ENCODE measurements at places on chromosomes 1 and 21.

DNA sequence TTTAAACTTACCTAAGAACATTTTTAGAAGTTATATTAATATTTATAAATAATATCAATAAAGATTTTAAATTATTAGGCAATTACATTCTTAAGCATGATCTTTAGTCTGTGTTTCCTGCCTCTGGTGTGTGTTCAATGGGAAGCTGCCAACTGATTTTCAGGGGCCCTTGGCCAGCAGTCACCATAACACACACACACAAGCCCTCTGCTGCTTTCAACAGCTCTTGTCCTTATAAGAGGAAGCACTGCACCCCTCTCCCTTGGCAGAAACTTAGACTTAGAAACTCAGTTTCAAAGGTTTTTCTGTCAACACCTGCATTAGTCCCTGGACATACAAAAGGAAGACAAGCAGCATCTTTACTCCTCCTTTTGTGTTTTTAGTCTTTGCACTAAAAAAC lies 81.4 kb downstream of the VAV3 start:
- DNase-seq, result no peak

GRCh38 chr1:101284021-101284420 lies 47.2 kb downstream of the S1PR1 start:
- DNase-seq, result no peak

GRCh38 chr1:61268546-61269240 lies 186.3 kb downstream of the NFIA start:
- DNase-seq, result no peak

GRCh38 chr1:207345644-207346477 lies 24.4 kb downstream of the CD55 start:
- DNase-seq, result peak; percentile 33

- DNase-seq, result no peak
Observed at GRCh38 chr1:154603317-154603716, 4.7 kb downstream of the ADAR start.

DNA sequence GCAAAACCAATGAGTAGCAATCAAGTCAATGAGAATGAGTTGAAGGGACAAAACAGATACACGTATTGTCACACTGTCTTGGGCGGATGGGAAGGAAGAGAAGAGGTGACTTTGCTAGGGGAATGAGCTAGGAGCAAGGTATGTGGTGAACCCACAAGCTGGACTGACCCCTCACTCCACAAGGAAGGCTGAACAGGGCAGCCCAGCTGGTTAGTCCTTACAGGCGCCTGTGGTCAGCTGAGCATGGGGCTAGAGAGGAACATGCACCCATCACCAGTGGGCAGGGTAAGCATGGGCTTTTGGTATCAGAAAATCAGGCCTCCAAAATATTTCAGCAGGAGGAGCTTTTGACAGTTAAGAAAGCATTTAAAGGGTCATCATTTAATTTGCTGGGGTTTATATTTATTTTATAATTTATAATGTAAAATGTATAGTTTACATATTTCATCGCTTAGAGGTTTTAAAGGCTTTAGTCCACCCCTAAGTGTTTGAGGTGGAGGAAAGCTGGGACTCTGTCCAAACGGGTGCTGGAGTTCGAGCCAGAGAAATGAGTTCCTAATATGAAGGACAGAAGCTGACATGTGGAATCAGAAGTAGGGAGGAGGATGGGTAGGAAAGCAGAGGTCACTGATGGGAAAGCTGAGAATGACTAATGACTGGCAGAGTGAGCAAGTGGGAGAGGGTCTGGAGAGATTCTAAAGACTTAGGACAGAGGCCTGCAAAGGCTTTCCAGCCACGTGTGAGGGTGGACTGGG lies 22.0 kb upstream of the ACBD6 start:
- DNase-seq, result no peak

DNA sequence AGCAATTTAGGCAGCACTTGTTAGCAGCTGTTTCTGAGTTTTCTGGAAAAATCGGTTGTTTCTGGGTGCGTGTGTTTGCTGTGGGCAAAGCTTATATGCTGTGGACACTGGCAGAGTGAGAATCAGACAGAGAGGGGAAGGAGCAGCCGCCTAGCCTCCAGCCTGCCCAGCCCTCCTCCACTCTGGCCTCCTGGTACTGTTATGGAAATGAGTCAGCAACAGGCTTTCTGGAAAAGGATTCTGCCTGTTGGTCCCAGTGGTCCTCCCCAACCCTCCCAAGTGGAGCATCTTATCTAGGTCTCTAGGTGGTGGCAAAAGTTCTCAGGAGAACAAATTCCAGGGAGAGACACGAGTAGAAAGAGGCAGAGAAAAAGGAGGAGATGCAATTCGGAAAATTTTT lies 42.2 kb upstream of the GOLT1A start:
- DNase-seq, result no peak

- DNase-seq, result no peak
Observed at GRCh38 chr1:40723196-40723955, 31.9 kb downstream of the NFYC start.

DNA sequence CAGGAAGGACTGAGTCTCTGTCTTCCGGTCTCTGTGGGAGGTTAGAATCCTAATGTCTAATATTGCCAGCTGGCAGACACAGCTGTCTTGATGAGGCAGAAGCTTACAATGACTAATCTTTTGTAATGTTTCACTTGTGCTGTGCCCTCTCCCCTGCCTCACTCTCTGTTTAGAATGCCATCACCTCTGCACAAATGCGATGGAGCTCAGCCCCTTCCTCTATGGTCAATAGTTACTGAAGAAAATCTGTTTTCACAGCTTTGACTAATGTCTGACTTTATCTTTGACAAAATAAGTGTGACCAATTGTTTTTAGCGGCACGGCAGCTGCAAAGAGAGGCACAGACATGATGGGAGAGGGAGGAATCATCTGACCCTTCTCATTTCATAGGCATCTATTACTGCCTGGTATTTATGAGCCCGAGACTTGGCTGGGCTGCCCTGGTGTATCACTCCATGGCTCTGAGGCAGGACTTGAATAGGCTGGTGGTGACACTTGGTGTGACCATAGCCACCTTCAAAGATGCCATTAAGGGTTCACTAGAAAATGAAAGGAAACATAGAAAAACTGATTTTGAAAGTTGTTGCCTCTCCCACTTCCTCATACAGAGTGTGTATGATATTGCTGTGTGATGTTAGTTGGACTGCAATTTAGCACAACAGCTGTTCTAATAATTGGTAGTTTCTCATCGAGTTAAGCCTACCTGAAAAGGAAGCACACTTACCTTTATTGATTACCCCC lies 163.2 kb upstream of the NBPF11 start:
- DNase-seq, result no peak

DNA sequence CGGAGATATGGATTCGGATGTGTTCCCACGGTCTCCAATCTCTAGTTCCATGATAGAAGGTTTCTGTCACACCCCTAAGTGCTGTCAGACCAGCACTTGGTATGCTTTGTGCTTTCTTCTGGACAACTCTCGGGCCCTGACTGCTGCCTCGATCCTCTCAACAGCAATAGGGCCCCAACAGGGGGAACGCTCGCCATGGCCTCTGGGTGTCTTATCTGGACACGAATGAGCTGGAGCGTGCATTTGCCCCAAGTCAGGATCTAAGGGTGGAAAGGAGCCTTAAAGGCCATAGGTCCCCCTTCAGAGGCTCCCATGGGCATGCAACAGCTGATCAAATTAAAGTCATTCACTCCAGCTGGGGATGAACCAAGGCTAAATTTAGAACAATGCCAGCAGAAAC lies 76.8 kb downstream of the TCP10L start:
- no peak for DNase-seq

- no peak for DNase-seq
Observed at GRCh38 chr1:30952098-30952497, 43.5 kb upstream of the SDC3 start.

- DNase-seq, result no peak
Observed at GRCh38 chr21:39108291-39109162, 74.7 kb downstream of the PSMG1 start.

DNA sequence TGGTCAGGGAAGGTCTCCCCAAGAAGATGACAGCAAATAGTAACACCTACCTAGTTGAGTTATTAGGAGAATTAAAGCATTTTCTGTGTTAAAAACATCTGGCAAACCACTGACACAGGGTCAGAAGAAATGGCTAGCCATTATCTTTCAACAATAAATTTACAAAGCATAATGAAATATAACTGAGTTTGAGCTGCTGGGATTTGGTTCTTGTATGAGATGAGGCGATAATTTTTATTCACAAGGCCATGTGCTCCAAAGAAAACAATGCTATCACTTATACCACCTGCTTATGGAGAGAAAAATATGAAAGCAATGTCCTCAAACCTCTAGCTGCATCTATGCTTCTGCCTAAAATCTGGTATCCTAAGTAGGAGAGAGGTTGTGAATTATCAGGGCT lies 202.3 kb downstream of the CRB1 start:
- no peak for DNase-seq

GRCh38 chr21:21064353-21064752 lies 66.1 kb downstream of the NCAM2 start:
- no peak for DNase-seq

- DNase-seq, result no peak
Observed at GRCh38 chr1:40837601-40838000, 24.6 kb downstream of the CITED4 start.

DNA sequence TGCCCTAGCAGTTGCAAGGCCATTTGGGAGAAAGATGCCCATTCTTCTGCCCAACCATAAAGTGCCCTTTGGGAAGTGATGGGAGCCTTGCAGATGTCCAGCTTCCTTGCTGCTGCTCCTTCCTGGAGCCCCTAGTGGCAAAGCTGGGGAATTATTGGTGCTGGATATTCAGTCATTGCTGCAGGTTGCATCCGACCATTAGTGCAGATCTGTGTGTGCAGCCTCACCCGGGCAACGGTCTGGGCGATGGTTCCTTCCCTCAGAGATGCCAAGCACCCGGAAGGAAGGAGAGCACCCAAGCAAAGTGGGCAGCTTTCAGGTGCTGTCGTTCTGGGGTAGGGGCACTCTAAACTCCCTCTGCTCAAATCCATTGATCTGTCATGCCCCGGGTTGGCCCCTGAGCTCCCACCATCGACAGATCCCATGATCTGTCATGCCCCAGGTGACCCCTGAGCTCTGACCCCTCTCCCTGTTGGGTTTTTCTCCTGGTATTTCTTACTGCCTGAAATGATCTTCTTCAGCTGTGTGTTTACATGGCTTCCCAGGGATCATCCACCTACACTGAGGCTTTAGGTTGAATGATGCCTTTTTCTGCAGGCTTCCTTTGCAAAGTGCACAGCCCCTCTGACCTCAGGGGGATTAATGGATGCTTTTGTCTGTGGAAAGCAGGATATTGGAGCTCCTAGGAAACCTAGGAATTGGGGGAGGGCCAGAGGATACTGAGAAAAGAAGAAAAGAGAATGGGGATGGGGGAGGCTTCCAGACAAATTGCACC lies 467.5 kb downstream of the PTPRU start:
- no peak for DNase-seq
